Amygdala (tissue), 56 donors: ENCODE measurements at places on chromosomes 1 and 21.

GRCh38 chr21:43937891-43938309 is 72.9 kb downstream of the AGPAT3 start:
- DNase-seq: no peak

DNA sequence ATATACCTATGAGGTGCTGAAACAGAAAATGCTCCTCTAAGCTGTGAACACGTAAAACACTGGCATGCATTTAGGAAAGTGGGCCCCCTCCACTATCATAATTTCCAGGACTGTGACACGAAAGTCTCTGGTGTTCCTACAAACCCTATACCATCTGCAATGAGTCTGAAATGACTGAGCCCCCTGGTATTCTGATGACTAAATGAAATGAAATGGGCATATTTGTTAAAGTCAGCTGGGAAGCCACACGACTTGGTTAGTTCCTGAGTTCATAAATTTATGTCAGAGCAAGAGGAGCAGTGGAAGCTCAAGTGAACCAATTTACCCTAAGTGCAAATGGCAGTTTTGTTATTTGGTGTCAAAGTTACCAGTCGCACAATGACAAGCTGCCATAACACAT is 182.3 kb downstream of the KCTD3 start:
- DNase-seq: no peak

DNA sequence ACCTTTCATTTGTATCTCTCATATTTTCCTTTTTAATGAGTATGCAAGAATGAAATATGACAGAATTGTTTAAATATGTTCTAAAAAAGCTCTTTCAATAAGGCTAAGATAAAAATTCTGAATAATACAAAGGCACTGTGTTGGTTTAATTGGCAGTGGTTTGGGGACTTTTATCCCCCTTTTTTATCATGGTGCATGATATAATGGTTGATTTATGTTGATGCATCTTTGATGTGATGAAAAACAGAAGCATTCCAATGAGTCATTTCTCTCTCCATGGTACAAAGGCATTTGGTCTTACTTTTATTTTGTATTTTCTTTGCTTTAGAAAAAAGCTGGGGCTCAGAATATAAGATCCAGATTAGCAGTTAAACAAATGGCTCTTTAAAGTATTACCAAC is 127.2 kb upstream of the GREM2 start:
- no peak for DNase-seq

DNA sequence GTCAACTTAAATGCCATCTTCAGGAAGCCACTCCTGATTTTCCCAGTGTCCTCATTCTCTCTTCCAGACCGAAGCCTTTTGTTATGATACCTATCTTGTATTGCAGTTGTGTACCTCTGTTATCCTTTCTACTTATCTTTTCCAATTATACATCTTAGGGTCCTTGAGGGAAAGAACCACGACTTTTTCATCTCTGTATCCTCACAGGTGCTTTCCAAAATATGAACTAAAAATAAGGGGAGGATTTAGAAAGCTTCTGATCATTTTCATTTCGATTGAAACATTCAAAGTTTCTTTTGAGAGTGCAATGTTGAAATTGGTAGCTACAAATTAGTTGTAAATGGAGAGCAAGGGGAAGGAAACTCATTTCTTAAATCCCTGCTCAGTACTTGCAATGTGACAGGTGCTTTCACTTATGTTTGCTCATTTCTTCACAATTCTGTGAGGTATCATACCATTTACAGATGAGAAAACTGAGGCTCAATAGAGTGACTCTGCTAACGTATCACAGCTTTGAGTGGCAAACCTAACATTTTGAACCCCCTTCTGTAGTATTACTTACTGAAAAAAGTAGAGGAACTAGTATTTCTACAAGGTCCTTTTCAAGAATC is 24.2 kb downstream of the SLC19A2 start:
- no peak for DNase-seq

GRCh38 chr1:33459691-33460090 is 12.8 kb upstream of the ZSCAN20 start:
- DNase-seq: no peak

- DNase-seq: no peak
Observed at GRCh38 chr1:65804584-65804983, 11.9 kb downstream of the PDE4B start.

- no peak for DNase-seq
Observed at GRCh38 chr1:70552662-70553566, 141.8 kb downstream of the CTH start.

DNA sequence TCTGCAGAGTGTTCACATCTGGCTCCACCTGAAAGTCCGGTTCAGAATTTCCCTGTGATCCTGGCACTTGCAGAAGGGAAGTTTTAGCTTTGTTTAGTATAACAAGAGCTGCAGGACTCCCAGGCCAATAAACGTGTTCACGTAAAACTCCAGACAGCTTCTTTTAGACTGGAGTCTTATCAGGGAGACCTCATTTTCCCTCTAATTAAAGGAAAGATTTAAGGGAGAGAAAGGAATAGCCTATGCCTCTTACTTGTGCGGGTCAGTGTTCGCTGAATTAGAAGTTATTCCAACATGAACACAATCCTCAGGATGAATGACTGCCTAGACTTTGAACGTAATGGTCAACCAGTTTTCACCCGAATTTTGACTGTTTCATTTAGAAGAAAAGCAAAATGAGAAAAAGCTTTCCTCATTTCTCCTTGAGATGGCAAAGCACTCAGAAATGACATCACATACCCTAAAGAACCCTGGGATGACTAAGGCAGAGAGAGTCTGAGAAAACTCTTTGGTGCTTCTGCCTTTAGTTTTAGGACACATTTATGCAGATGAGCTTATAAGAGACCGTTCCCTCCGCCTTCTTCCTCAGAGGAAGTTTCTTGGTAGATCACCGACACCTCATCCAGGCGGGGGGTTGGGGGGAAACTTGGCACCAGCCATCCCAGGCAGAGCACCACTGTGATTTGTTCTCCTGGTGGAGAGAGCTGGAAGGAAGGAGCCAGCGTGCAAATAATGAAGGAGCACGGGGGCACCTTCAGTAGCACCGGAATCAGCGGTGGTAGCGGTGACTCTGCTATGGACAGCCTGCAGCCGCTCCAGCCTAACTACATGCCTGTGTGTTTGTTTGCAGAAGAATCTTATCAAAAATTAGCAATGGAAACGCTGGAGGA is 202.1 kb upstream of the SGIP1 start:
- peak; percentile 23 for DNase-seq

GRCh38 chr1:228212966-228213844 is 5.4 kb downstream of the OBSCN start:
- peak; percentile 17 for DNase-seq
